NCI-H82 (cell line): ENCODE measurements at places on chromosomes 3 and 15.

- DNase-seq, result no peak
Observed at GRCh38 chr3:144433006-144433405, 461.4 kb downstream of the DIPK2A start.

- no peak for DNase-seq
Observed at GRCh38 chr3:87446849-87447387, 170.5 kb upstream of the POU1F1 start.

DNA sequence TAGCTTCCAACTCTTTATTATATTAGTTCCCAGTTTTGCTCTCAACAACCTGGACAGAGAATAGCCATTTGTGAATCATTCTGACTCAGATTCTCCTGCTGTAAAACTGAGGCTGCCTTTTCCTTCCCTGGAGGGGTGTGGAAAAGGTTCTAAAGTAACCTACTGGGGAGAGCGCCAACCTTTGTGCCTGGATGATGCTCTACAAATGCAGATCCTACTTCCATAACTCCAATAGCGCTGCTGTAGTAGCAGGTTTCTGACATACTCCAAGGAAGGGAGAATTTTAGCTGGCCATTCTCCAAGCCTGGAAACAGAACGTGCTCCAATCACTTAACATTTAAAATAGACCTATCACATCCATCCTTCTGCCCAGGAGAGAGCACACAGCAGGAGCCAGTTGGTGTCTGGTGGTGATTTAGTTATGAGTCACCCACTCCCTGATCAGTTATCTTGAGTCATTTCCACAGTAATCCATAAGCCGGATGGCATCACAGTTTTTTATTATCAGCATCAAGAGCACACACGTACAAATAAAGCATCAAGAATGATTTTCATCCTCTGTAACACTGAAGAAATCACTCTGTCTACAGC is 38.3 kb downstream of the MYH15 start:
- peak; percentile 75 for DNase-seq

- peak; percentile 23 for DNase-seq
Observed at GRCh38 chr15:47803767-47804166, 86.5 kb downstream of the SEMA6D start.

DNA sequence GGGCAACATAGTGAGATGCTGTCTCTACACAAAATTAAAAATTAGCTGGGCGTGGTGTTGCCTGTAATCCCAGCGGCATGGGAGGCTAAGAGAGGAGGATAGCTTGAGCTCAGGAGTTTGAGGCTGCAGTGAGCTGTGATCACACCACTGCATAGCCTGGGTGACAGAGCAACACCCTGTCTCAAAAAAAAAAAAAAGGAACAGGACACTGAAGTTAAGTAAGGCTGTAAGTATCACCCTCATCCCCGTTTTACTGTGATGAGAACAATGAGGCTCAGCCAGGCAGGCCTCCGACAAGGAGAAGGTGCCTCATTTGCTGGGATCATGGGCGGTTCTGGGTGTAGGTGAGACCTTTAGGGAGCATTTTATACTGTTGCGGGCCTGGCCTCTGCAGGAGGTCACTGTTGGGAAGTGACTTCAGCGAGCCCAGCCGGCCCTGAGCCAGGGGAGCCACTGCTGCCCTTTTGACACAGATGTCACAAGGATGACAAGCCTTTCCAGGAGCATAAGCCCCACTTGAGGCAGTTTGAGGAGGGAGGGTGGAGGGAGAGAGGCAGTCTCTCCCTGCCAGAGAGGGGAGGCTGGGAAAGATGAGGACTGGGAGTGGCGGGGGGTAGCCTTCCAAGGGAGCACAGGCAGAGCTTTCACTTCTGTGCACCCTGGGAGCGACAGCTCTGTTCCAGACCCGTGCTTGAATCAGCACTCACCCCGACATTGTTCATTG is 30.8 kb downstream of the IRAK2 start:
- DNase-seq, result no peak

- no peak for DNase-seq
Observed at GRCh38 chr3:157460253-157460652, 23.6 kb downstream of the PTX3 start.

GRCh38 chr3:193367868-193368267 is 10.7 kb downstream of the ATP13A5 start:
- no peak for DNase-seq

DNA sequence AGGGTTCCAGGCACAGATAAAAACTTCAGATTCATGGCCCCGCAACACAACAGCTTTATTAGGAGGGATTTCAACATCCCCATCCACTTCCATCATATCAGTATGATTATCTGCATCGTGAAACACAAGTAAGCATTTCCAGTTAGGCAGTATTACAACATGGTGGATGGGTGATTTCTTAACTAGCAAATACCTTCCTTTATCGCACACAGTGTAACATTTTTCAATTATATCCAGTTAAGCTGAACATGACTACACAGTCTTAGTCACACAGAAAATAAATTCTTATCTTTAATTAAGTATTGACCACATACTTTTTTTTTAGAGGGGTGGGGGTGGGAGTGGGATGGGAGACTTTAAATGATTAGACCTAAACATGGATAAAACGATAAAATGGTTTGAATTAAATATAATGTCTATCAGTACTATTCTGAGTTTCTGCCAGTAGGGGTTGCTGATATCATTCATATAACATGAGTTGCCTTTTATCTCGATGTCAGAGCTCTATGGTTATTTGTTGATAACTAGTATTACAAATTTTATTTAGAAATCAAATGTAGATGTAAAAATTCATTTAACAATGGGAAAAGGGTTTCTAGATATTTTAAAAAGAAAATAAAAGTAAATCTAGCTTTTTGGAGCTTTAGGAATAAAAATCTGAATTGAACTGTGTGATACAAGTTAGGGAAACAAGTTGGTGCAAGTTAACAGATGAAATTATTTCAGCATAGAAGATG is 146.6 kb downstream of the TBL1XR1 start:
- DNase-seq, result peak; percentile 62

DNA sequence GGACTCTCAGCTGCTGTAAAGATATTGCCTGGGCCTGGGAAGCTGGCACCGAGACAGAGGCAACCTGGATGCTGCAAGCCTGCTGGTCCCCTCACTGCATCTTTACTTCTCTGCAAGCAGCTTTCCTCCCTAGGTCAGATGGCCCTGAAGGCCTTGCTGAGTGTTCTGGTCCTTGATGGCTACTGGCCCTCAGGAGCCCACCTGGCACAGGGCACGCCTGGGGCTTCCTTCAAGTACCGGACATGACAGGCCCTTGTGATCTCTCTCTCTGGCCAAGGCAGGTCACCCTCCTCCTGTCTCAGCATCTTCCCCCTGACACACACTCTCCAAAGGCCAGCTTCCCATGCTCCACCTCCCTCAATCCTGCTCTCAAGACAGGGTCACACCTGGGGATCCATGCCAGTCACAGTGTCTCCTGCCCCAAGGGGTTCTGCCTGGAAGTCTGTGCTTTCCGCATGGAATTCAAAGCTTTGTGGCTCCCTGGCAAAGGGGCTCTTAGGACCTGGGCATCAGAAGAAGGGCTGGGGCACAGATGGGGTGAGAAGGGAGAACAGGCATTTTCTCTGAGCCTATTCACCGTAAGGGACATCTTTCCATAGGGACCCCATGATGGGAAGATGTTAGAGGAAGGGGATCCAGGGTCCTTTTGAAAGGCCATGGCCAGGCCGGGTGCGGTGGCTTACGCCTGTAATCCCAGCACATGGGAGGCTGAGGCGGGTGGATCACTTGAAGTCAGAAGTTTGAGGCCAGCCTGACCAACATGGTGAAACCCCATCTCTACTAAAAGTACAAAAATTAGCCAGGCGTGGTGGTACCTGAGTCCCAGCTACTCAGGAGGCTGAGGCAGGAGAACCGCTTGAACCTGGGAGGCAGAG is 4.7 kb upstream of the PAQR5 start:
- DNase-seq, result no peak

DNA sequence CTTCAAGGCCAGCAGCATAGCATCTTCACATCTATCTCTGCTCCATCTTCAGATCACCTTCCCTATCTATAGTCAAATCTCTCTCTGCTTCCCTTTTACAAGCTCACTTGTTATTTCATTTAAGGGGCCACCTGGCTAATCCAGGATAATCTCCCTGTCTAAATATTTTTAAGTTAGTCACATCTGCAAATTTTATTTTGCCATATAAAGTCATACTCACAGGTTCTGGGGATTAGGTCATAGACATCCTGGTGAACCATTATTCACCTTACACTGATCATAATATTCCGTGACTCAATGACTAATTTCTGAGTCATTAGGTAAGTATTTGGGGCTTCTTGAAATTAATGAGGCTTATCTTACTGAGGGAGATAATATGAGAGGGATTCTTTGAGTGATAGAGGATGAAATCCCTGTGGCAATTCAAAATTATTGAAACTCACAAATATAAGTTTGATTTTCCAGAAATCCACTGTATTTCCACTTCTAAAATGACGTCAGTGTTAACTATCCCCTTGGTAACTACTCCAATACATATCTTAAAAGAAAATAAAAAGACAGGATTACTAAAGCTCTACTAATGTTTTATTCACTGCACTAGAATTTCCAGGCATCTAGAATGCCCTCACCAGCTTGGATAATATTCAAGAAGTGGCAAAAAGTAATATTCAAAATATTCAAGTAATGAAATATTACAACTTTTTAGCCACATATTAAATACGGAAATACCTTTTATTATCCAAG is 93.7 kb upstream of the RBMS3 start:
- DNase-seq, result peak; percentile 65

- no peak for DNase-seq
Observed at GRCh38 chr15:66901336-66902100, 163.9 kb upstream of the SMAD3 start.

- no peak for DNase-seq
Observed at GRCh38 chr3:98003306-98003969, 31.2 kb upstream of the RIOX2 start.

GRCh38 chr3:98763076-98763475 is at the start of gene ST3GAL6:
Gene ST3GAL6, plus strand, starts transcription at chr3:98763340. Its CDS starts 5,101 bp downstream, at chr3:98768441.
- no peak for DNase-seq

DNA sequence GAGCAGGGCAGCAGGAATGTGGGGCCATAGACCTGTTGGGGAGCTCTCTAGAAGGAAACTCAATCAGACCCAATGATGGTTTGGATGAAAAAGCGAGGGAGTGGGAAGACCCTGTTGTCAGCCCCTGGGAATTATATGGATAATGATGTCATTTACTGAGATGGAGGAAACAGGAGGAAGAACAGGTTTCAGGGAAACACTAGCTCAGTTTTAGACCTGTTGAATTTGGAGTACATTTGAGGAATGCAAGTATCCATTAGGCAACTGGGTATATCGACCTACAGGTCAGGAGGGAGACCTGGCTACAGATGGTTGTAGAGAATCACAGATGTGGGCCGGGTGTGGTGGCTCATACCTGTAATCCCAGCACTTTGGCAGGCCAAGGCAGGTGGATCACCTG is 266.9 kb upstream of the NR2E3 start:
- no peak for DNase-seq

DNA sequence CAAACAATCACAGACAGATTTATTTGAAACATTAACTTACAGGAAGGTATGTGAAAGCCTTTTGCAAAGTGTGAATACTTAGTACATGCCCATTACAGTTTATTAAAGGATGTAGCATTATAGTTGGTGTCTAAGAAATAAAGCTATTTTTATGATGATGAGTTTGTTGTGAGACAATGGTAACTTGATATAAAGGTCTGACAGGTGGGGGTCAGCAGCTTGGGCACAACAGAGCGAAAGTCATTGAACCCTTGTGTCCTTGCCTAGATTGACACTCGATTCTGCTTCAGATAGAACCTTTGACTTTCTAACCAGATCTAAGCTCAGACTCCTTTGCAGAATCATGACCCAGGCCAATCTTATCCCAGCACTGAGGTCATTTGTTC is 777.9 kb downstream of the NTRK3 start:
- DNase-seq, result no peak
